Thyroid gland (tissue), 4 donors: ENCODE measurements at places on chromosomes 1 and 21. TPM values are rescaled to one million over a fixed set of nuclear protein-coding genes. Genes with fewer than 3 reads are reported as not detected.

- DNase-seq = peak; percentile 41
Measured at GRCh38 chr1:25744636-25745425, 55.2 kb upstream of the SELENON start.

The PRR9 gene
- total RNA-seq = not detected

The PBXIP1 gene
- total RNA-seq = 205 TPM

GRCh38 chr1:37666241-37666867 is 26.0 kb upstream of the CDCA8 start:
- no peak for DNase-seq

DNA sequence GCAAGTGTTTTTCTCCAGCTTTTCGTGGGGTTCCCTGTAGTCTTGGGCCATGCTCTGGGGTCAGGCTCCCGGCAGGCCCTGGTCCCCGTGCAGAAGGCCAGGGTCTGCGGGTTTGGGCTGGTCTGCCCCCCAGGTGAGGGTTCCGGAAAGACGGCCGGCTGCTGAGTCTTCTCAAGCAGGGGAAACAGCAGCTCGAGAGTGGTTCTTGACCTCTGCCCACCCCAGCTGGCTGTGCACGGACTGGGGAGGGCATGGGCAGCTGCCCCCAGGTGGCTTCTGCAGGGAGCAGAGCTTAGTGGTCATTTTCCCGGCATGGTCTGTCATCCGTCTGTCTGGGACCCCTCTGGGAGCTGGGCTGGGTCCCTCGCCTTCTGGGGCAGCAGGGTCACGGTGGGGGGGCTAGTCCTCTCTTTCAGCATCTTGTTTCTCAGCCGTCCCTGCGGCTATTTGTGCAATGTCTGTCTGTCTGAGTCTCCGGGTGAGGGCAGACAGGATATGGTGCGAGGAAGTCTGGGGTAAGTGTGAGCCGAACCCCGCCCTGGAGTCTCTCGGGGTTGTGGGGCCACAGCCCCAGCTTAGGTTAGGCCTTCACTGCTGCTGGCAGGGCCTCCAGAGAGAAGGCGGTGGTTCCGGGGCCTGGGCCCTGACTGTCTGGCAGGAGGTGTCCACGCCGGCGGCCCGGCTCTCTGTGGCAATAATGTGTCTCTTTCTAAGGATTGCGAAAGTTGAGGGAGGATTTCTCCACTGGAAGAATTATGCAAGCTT is 6.1 kb downstream of the SKI start:
- peak; percentile 87 for DNase-seq

GRCh38 chr1:50605186-50605875 is 182.1 kb upstream of the DMRTA2 start:
- DNase-seq = no peak

The LRRC38 gene
- not detected for total RNA-seq

The MARK1 gene
- total RNA-seq = 10.9 TPM

The KCNK2 gene
- total RNA-seq = 22.6 TPM

DNA sequence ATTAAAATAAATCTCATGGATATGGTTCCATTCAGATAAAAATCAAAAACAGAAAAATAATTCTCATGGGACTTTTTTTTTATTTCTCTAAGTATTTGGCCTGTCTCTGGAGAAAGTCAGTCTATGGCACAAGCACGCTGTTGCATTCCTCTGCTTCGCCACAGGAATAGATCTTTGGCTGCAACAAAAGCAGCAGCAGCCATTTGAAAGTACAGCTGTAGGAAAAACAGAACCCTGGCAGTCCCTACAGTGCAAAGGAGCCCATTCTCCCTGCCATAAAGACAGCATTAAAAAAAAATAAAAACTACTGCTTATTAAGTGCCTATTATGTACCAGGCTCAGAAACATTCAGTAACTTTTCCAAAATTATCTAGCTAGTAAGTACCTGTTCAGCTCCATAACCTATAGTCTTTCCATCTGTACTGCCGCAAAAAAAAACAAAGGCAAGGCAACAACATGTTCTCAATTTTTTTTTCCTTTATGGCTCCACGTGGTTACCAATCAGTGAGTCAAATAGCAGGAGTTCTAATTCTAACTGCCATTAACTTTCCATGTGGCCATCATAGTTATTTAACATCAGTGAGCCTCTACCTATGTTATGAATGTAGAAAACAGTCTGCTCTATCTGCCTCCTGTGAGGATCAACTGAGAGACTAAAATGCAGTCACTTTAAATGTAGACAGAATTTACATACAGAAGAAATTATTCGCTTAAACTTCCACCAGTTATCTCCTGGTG is 22.7 kb downstream of the SLC35D1 start:
- DNase-seq = no peak

The TSSK3 gene
- 6.0 TPM for total RNA-seq

- DNase-seq = no peak
Measured at GRCh38 chr1:112594208-112594876, 24.6 kb downstream of the ST7L start.

- no peak for DNase-seq
Measured at GRCh38 chr1:237574536-237574935, 316.2 kb downstream of the ZP4 start.

GRCh38 chr1:183757061-183757460 is 47.9 kb upstream of the RGL1 start:
- no peak for DNase-seq

GRCh38 chr1:196078691-196079090 is 529.5 kb downstream of the KCNT2 start:
- DNase-seq = no peak

- DNase-seq = no peak
Measured at GRCh38 chr1:39228252-39228651, 23.8 kb downstream of the MACF1 start.

DNA sequence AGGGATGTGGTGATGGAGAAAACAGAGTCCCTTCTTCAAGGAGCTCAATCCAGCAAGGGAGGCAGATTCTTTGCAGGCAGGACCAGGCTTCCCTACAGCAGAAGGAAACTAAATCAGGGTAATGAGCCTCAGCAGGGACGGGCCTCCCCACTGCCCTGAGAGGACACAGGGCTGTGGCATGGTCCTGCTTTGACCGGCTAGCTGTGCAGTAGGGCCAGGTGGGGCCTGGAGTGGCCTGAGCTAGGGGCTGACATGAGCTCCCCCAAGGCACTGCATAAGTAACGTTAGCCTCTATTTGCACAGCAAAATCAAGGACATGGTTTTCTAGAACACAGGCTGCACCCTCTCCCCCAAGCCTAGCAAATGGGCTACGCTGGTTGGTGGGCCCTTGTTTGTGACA is 162.9 kb downstream of the RYR2 start:
- DNase-seq = no peak

DNA sequence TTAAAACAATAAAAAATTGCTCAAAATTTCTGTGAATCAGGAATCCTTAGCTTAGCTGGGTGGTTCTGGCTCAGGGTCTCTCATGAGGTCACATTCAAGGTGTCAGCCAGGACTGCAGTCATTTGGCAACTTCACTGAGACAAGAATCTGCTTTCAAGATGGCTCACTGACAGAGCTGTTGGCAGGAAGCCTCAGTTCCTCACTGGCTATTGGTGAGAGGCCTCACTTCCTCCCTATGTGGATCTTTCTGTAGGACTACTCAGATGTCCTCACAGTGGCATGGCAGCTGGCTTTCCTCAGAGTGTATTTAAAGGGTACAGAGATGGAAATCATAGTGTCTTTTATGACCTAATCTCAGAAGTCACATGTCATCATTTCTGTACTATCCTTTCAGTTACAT is 785.7 kb downstream of the ADGRL2 start:
- peak; percentile 2 for DNase-seq

- DNase-seq = peak; percentile 3
Measured at GRCh38 chr1:65539266-65540131, 119.0 kb downstream of the LEPR start.

- peak; percentile 19 for DNase-seq
Measured at GRCh38 chr1:160901768-160902167, 16.8 kb upstream of the ITLN1 start.
